ENCODE measurements at places on chromosomes 1 and 21. TPM values are rescaled to one million over a fixed set of nuclear protein-coding genes. Genes with fewer than 3 reads are reported as not detected.

Gene RYR2
- total RNA-seq = not detected

Gene UBXN10
- 0.24 TPM for total RNA-seq

Gene UBL4B
- total RNA-seq = not detected

Gene TSPEAR
- total RNA-seq = not detected

Gene NCMAP
- not detected for total RNA-seq

Gene MYOM3
- total RNA-seq = 0.23 TPM

Gene SIPA1L2
- total RNA-seq = 60.3 TPM

Gene SPATA21
- not detected for total RNA-seq

Gene RFX5
- total RNA-seq = 47.0 TPM

Gene PTPRU
- total RNA-seq = 19.4 TPM

DNA sequence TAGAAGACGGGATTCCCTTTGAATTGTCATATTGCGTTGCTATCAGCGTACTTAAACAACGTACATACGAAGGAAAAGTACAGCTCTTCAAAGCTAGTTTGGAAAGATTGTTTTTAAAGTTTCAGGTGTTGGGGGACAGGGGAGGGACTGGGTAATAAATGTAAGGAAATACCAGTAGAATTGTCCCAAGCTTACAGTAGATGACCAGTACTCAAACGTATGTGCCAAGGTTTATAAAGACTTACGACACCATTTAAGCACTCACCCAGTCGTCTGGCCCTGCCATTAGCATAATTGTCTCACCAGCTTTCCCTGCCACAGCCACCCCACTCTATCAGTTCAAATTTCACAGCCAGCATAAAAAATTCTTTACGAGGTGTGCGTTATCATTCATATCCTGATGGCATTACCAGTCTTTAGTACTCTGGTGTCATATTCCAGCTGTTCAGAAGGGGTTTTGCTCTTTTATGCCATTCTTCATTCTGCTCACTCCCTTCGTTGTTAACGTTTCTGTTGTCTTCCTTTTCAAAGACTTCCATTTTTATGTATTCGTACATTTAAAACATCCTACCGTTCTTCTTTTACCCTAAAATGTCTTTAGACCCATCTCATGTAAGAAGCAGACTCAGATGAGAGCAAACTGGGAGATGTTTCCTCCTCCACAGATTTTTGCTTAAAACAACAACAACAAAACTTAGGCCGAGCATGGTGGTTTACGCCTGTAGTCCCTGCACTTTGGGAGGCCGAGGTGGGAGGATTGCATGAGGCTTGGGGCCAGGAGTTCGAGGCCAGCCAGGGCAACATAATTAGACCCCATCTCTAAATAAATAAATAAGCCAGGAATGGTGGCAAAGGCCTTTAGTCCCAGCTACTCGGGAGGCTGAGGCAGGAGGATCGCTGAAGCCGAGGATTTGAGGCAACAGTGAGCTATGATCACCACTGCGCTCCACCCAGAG lies 1.0 kb upstream of the HP1BP3 start:
- DNase-seq = no peak

- DNase-seq = no peak
These were observed 14.4 kb downstream of the SARS1 start for GRCh38 chr1:109228167-109228566.

DNA sequence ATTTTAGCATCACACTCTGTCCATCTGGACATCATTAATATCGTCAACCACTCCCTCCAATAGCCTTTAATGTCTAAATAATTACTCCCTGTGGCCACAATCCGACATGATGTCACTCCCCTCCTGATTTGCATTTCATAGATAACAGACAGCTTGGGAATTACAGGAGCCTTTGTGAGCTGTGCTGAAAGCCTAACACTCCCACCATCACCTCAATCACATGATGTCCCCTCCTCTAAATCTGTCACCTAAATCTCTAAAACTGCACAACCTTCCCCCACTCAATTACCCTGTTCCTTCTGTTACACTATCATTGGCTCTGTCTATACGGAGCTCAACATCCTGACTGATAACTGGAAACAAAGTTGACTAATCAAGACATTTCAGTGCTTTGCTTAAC lies 14.3 kb downstream of the NHLH2 start:
- no peak for DNase-seq

DNA sequence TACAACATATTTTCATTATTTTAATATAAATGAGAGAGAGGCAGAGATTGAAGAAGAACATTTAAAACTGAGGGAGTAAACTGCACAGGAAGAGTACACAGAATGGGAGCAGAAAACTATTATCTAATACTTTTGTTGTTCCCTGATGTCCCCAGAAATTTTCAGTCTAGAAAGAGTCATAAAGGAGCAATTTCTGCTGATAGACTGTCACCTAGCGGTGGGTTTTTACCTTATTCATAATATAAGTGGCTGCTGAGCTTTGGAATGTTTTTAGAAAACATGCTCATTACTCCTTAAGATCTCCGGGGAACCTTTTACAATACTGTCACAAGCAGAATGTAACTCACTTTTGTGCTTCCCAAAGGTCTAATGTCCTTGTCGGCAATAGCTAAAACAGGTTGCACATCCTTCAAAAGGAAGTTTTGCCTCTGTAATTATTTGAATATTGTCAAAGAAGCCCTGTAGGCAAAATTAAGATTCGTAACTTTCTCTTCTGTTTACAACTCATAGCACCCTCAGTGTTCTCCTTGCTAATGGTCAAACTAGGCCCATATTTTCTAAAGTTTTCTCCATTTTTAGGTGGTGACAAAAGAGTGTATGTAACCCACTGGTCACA lies 4.9 kb upstream of the NPL start:
- peak; percentile 25 for DNase-seq

DNA sequence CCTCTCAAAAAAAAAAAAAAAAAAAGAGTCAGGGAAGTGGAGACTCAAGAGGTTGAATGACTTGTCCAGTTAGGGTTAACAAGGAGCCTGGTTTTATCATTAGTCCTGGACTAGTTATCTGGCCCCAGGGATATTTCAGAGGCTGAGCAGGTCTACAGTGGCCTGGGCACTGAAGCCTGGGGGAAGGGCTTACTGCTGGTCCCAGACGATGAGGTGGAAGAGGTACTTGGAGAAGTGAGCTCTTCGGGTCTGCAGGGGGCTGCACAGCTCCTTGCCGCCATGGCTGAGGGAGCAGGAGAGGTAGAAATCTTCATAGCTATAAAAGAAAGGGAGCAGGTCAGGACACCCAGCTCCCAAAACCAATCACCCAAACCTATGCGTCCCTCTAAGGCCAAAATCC lies 40.1 kb downstream of the PIK3C2B start:
- no peak for DNase-seq

DNA sequence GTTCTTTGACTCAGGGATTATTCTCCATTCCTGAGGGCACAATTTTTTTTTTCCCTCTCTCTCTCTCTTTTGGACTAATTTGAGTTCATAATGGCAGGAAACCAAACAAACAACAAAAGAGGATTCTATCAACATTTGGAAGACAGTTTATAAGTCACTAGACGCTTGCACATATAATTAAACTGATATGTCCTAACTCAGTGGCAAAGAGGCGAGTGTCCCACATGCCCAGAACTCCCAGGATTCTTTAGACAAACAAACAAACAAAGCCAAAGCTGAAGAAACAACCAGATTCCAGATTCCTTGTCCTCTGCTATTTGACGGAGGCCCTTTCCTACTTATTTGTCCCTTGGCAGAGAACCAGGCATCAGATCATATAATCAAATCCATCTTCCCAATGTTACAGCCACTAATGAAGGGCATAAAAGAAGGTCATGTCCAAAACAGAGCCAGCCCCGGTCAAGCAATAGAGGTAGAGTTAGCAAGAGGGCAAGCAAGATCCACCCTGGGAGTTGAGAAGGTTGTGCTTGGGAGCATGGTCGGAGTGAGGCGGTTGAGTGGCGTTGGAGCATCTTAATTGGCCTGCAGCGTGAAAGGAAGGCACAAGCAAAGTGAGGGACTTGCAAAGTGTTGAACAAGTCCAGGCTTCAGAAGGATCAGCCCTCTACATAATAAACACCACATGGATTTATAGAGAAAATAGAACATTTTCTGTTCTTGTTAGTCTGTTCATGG lies 30.3 kb downstream of the ZNF362 start:
- DNase-seq = no peak

GRCh38 chr1:222815440-222815765 lies 564 bp downstream of the DISP1 start:
- no peak for DNase-seq

- DNase-seq = no peak
These were observed 1.4 kb downstream of the DAB1 start for GRCh38 chr1:57422271-57423134.

GRCh38 chr1:181777812-181778211 lies 283.7 kb downstream of the ZNF648 start:
- DNase-seq = no peak

- DNase-seq = no peak
These were observed 31.2 kb upstream of the COQ8A start for GRCh38 chr1:226908913-226909312.

- DNase-seq = no peak
These were observed 7.6 kb upstream of the NPL start for GRCh38 chr1:182781841-182782586.

- DNase-seq = peak; percentile 27
These were observed 266.9 kb downstream of the ASTN1 start for GRCh38 chr1:176897350-176898236.

DNA sequence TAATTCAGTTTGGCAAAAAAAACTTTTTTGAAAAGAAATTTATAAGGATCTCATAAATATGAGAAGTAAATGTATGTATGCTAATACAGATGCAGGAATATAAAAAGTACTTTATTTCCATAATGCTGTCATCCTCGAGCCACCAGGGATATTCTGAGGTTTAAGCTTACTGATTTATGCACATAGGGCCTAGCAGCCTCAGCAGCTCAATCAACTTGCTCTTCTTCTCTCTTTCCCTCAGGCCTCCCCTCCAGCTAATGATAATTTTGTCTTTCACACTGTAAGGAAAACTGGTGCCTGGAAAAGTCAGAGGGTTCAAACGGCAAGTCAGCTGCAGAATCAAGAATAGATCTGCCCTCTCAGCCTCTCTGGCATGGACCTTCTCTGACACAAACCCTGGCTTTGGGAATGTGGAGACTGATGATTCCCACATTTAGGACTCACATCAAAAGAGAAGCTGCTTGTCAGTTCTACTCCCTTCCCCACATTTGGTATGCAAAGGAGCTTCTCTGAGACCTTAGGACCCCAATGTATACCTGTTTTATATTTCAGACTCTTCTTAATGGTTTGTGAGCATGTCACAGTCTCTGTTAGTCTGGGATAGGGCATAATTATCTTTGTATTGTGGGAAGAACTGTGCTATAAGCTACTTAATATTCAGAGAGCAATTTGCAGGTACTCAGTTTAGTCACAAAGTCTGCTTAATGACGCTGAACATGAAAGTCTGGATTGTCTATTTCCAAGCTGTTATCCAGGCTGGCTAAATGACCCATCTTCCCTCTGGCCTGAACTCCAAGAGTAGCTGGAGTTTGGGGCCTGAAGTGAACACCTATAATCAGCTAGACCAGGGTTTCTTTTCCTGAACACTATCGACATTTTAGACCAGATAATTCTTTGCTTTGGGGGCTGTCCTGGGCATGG lies 52.1 kb upstream of the DIPK1A start:
- DNase-seq = no peak

DNA sequence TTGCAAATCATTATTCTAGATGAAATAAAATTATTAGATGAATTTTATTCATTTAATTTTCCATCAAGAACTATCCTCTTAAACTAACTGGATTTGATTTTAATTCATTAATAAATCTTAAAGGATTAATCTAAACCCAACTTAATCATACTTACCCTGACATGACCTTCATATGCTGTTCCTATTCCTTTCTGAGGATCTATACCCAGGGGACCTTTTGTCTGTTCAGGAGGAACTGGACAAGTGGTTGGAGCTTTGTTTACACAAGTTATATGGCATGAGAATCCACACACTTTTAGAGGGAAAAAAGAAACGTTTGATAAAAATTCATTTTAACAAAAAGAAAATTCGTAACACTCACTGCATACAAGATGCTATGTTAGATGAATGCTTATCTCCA lies 95.2 kb downstream of the COQ8A start:
- no peak for DNase-seq
